ENCODE measurements at places on chromosomes 7 and 10.

DNA sequence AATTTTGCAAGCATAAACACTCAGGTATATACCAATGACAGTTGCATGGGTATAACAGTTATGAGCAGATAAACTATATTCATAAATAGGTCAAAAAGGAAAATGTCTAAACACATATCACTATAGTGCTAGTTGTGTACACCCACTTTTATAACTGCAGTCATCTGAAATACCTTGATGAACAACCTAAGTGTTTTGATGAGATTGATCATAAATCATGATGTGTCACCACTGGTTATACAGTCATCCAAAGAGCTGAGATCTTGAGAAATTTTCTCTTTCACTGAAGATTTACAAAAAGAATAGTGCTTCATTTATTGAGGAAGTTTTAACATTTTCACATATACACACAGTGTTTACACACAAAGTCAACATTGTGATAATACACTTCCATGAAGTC lies 78.6 kb upstream of the SLC25A13 start:
- peak; percentile 29 for DNase-seq

- peak; percentile 43 for DNase-seq
Measured at GRCh38 chr10:117442944-117443685, 67.9 kb upstream of the PDZD8 start.

- no peak for DNase-seq
Measured at GRCh38 chr7:826230-826917, 5.9 kb upstream of the SUN1 start.

GRCh38 chr7:40165216-40165615 lies 30.4 kb downstream of the SUGCT start:
- no peak for DNase-seq

DNA sequence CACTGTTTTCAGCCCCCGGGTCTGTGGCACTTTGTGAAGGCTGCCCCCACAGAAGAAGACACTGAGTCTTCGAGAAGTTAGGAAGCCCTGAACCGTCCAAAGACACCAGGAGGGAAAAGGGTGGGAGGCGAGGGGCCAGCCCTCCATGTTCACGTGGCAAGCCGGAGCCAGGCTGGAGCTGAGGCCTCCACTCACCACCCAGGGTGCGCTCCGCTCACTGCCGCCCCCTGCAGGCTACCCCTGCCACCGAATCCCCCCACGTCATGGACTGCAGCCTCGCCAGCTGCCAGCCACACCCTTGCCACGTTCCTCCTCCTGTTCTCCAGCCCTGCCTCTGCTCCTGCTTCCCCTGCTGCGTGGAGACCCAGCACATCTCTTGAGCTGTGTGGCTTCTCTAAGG lies 59.0 kb upstream of the EN2 start:
- no peak for DNase-seq

GRCh38 chr10:47130491-47130890 lies 169.5 kb upstream of the GDF10 start:
- DNase-seq: no peak

GRCh38 chr7:120394595-120394994 lies 121.6 kb downstream of the KCND2 start:
- DNase-seq: no peak

GRCh38 chr7:45687721-45688120 lies 113.6 kb downstream of the ADCY1 start:
- no peak for DNase-seq

- DNase-seq: no peak
Measured at GRCh38 chr7:29573567-29573966, 9.9 kb downstream of the PRR15 start.

- DNase-seq: no peak
Measured at GRCh38 chr7:154581251-154581890, 421.6 kb downstream of the PAXIP1 start.

- DNase-seq: no peak
Measured at GRCh38 chr10:132563485-132564248, 26.1 kb downstream of the INPP5A start.

- DNase-seq: no peak
Measured at GRCh38 chr7:47625861-47626715, 44.2 kb upstream of the TNS3 start.

DNA sequence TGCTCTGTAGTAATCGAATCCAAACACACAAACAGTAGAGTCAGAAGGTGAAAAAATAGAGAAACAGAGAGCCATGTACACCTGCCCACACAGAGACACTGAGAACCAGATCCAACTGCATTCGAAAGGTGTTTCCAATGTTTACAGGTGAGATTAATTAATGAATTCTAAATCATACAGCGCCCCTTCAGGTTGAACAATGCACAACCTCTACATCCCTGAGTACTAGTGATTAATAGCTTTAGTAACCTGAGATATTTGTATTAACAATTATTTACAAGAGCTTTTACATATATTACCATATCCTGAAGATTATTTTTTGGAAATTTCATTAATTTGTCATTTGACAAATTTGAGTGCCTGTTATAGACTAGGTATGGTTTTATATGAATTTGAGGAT lies 7.6 kb upstream of the MRC1 start:
- DNase-seq: no peak

- DNase-seq: no peak
Measured at GRCh38 chr10:131676800-131677421, 223.9 kb upstream of the PPP2R2D start.

- DNase-seq: no peak
Measured at GRCh38 chr7:148457310-148457921, 133.2 kb upstream of the C7orf33 start.

GRCh38 chr10:24438800-24439199 lies 229.9 kb downstream of the KIAA1217 start:
- peak; percentile 47 for DNase-seq

All from amniotic epithelial cell (primary cell).